ENCODE measurements at places on chromosomes 11 and 22. TPM values are rescaled to one million over a fixed set of nuclear protein-coding genes. Genes with fewer than 3 reads are reported as not detected.

The CENATAC gene
- total RNA-seq = 16.1 TPM

The ASCL2 gene
- not detected for total RNA-seq

The SYTL2 gene
- 24.3 TPM for total RNA-seq

The RAB39A gene
- not detected for total RNA-seq

The SAA4 gene
- total RNA-seq = not detected

The AMPD3 gene
- 2.7 TPM for total RNA-seq

The GPR83 gene
- total RNA-seq = not detected

The ZNF70 gene
- 4.0 TPM for total RNA-seq

The LRP4 gene
- 5.1 TPM for total RNA-seq

The PHETA2 gene
- total RNA-seq = 16.5 TPM

The TAGLN gene
- 1,205 TPM for total RNA-seq

The ZP1 gene
- 4.2 TPM for total RNA-seq

The CRACR2B gene
- total RNA-seq = 0.58 TPM

The OR4D6 gene
- not detected for total RNA-seq

The GRAP2 gene
- total RNA-seq = not detected

The TBC1D22A gene
- total RNA-seq = 19.4 TPM

The HSPB2 gene
- 0.28 TPM for total RNA-seq

The OR51B4 gene
- total RNA-seq = not detected

The DBX1 gene
- total RNA-seq = not detected

The KRTAP5-1 gene
- total RNA-seq = not detected

The C11orf87 gene
- under 0.01 TPM for total RNA-seq

The SNAP29 gene
- 7.1 TPM for total RNA-seq

The DRD4 gene
- total RNA-seq = not detected

The DCHS1 gene
- total RNA-seq = 1.3 TPM

The ZBTB16 gene
- under 0.01 TPM for total RNA-seq

The BRD1 gene
- 25.9 TPM for total RNA-seq

The ANKK1 gene
- total RNA-seq = not detected

The OR10A2 gene
- not detected for total RNA-seq

The ST14 gene
- total RNA-seq = under 0.01 TPM

The OR11H1 gene
- not detected for total RNA-seq

The RIBC2 gene
- total RNA-seq = 0.28 TPM

The RHBDD3 gene
- 17.5 TPM for total RNA-seq

The KRTAP5-9 gene
- total RNA-seq = not detected

The OTUB1 gene
- total RNA-seq = 47.6 TPM

The PHOX2A gene
- total RNA-seq = not detected

The APOBEC3F gene
- 5.4 TPM for total RNA-seq

The SMDT1 gene
- total RNA-seq = 2.0 TPM

The TRPM5 gene
- not detected for total RNA-seq

The IL10RA gene
- not detected for total RNA-seq

The TSPAN18 gene
- under 0.01 TPM for total RNA-seq

The IRAG1 gene
- total RNA-seq = 14.8 TPM

The SMIM35 gene
- total RNA-seq = not detected

The RFPL2 gene
- total RNA-seq = not detected
